GF-D8 (cell line): ENCODE measurements at places on chromosomes 2 and 18.

GRCh38 chr18:38616306-38616705 lies 1050.7 kb upstream of the CELF4 start:
- DNase-seq: no peak

DNA sequence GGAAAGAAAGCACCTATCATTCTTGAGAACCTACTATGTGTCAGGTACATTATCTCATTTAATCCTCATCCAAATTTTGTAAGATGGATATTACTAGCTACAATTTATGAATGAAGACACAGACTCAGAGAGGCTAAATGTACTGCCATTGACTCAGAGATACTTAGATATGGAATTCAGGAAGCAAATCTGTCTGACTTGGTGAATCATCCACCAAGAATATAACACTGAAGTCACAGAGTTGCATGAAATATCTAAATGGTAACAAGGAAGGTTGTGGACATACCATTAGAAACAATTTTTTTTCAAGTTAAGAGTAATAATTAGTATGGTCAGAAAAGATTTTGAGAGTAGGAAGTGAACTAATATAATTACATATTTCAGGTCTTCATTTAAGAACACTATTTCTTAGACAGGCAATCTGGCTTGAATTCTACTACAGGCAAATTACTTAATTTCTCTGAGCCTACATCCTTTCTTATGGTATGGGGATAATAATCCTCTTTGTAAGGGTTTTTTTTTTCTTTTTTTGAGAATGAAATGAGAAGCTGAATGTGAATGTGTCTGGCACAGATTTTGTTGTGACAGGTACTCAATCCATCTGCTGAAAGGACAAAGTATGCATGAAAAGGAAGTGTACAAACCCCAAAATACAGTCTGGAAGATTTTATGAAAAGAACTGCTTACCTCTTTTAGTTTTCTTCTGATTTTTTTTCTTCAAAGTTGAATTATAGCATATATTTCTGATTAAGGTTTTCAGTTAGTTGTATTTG lies 14.8 kb upstream of the C2orf66 start:
- no peak for DNase-seq

- DNase-seq: no peak
Measured at GRCh38 chr2:96180521-96180920, 28.1 kb downstream of the STARD7 start.

DNA sequence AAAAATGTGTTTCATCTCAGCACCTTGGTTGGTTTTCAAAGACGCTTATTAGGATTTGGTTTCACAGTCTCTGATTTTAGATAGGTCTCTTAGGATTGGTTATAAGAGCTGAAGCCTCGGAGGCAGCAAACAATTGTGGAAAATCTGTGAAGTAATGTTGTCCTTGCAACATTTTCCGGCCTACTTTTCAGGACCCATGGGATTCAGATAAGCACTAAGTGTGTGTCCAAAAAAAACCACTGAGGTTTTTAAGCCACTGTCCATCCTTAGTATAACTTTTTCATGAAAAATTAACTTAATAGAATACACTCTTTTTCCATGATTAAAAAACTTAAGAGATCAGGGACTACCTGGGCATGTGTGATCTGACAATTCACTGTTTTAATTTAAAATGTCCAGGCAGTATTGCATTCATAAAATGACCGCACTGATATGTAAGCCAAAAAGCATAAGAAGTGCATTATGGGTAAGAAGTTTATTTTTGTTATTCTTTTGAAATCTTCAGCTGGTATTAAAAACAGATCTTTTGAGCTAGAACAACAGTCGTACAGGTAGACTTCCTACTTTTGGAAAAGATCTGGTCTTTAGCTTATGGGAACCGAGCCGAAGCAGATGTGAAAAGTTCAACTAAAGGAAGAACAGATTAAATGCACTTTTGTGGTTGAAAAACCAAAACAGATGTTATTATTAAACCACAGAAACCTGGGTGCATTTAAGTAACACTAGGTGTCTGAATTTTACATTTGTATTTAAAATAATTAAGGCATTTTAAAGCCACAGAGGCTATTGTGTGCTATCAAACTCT lies 479.4 kb upstream of the ZEB2 start:
- no peak for DNase-seq

- no peak for DNase-seq
Measured at GRCh38 chr18:29383311-29384273, 1206.7 kb upstream of the CDH2 start.

DNA sequence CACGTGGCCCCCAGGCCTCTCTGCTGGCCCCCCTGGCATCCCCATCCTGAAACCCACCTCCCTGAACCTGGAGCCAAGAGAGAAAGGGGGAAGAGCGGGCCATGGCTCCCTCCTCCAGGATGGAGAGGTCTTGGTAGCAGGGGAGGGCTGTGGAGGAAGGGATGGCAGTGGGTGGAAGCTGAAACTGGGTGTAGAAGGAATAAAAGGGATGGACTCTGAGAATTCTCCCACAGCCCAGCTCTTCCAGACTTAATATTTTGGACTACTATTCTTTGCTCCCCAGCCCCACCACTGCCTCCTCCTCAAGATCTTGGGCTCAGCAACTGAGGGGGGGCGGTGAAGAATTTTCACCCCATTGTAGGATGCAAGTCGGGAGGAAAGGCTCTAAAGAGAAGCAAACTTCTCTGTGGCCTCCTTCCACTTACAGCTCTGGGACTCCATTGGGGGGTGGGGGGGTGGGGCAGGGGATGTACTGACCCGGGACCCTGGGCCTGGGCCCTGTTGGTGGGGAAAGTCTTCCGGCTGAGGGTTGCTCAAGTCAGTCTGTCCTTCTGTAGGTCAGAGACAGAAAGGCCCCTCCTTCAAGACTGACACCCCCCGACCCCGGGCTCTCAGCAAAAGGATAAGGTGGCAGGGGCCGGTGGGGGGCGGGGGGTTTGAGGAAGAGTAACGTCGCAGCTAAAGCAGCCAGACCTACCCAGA lies 501 bp downstream of the TNS1 start:
- no peak for DNase-seq

DNA sequence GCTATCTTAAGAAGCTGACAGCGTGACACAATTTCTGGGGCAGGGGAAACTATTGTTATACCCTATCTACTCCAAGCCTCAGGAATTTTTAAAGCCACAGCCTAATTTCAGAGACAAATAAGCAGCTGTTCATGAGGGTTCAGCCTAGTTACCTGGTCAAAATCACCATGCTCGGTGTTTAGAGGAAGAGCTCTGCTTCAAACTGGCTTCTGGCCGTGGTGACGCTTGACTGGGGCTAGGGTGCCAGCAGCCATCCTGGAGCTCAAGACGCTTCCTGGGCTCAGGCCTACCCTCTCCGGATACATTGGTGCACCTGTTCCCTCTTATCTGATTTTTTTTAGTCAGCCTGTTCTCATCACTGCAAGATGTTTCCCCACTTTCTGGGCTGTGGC lies 41.7 kb downstream of the FRZB start:
- DNase-seq: no peak

DNA sequence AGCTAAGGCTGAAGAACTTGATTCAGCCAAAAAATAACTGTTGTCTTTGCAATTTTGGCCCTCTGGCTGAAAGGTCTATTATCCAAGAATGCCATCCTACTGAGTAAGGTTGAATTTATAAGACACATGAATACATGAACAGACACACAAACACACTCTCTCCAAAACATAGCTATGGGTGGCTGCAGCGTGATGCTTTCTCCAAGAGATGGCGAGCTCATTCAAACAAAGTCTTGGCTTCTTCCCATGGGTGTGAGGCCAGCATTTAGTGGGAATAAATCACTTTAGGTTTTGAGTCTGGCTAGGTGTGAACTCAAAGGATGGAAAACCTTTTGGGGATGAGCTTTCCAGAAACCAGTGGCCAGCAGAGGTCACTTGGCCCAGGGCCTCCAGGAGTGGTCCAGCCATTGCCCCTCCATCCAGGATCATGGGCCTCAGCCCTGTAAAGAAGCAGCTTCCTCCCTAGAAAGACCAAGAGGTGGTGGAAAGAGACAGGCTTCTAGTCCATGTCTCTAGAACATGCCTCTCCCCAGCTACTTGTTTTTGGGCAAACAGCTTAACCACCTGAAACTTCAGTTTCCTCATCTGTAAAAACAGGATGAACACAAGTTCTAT lies 11.0 kb upstream of the OSR1 start:
- DNase-seq: no peak

GRCh38 chr2:177629357-177630024 lies 236.9 kb downstream of the AGPS start:
- DNase-seq: no peak

- DNase-seq: no peak
Measured at GRCh38 chr18:24876266-24876665, 415.8 kb downstream of the HRH4 start.

- no peak for DNase-seq
Measured at GRCh38 chr2:190088917-190089316, 26.4 kb upstream of the MSTN start.

DNA sequence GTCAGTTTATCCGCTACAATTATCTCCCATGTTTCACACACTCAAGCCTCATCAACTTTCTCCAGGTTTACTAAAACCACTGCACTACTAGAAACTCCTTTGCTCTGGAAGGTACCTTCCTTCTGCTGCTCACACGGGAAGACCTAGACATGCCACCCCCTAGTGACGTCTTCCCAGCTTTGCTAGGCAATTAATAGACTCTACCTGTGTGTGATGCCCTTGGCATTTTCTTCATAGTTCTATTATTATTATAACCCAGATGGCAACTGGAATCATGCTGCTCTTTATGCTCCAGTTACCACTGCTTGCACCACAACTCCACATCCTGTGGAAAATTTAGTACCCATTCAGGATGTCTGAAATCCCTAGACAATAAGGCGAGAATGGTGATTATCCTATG lies 42.4 kb downstream of the CACNB4 start:
- no peak for DNase-seq

DNA sequence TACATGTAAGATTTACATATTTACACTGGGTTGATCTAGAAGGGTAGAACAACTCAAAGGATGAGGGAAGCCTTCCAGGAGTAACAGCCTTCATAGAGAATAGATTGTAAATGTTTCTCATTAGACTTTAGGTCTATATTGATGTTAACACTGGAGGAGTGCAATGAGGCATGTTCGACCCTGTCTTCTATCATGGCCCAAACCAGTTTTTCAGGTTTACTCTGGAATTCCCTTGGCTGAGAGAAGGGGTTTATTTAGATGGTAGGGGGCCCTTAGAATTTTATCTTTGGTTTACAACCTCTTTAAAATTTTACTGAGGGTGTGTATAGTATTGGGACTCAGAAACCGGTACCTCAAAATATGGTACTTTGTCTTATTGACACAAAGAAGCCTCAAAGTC lies 634.9 kb upstream of the PIK3C3 start:
- DNase-seq: no peak

DNA sequence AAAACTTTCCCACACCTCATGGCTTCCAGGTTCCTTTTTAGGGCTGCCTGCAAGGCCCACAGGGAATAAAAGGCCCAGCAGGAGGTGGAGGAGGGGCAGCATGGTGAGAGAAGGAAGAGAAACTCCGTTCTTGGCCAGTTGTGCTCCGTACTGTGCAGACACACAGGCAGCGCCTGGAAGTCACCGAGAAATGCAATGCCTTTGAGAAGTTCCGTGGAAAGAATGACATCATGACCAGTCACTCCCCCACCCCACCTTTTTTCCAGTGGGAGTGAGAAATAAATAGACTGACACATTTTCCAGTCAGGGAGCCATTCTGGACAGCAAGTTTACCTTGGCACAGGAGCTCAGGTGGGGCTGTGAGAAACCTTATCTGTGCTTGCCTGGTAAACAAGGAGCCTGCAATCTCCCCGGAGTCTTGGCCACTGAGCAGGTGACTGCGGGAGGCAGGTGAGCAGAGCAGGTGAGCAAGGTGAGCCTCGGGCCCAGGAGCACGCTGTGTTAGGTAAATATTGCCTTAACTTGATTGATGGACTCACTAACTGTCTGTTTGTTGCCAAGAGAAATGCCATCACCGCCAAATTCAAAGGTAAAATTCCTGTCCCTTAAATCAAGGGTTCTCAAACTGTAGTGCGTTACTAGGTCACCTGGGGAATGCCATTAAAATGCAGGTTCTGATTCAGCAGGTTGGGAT lies 13.5 kb upstream of the LBH start:
- DNase-seq: no peak

- DNase-seq: no peak
Measured at GRCh38 chr18:36576339-36576738, 252.5 kb downstream of the TPGS2 start.

DNA sequence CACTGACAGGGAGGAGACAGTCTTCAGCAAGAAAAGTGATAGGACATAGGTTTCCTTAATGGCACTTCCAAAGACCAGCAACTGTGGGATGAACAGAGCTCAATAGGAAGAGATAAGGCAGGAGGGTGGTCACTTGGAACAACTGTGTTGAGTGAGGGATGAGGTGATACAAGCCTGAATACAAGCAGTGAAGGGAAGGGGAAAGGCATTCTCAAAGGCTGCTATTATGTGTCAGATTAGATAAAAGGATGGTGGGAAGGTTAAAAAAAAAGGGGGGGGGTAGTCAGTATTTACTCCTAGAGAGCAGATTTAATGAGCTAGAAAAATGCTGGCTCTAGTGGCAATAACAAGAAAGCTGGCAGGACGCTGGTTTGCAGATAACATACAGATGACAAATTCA lies 25.7 kb downstream of the CCBE1 start:
- no peak for DNase-seq

- DNase-seq: no peak
Measured at GRCh38 chr2:288758-289361, 969 bp upstream of the ALKAL2 start.

- DNase-seq: no peak
Measured at GRCh38 chr2:170298115-170298514, 120.2 kb downstream of the MYO3B start.

DNA sequence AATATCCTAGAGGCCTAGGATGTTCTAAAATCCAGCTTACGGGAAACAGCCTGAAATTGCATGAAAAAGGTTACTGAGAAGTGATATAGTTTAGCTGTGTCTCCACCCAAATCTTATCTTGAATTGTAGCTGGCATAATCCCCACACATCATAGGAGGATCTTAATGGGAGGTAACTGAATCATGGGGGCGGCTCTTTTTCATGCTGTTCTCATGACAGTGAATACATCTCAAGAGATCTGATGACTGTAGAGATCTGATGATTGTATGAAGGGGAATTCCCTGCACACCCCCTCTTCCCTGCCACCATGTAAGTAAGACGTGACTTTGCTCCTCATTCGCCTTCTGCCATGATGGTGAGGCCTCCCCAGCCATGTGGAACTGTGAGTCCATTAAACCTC lies 385.6 kb upstream of the ID2 start:
- no peak for DNase-seq

DNA sequence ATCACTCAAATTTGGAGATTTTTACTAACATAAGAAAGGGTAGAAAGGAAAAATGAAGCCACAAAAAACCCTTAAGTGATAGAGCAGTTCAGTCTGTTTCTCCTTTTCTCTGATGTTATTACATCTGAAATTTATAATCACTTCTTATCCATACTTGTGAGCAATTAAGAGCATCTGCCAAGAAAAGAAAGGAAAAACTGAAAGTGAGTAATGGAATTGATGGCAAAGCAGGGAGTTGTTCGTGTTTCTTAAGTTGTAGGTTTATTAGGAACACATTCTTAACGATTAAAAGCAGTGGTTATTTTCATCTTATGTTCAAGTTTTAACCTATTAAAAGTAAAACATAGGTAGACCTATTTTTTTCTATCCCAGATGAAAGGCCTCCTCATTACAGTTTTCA lies 277.7 kb downstream of the RND3 start:
- no peak for DNase-seq

GRCh38 chr2:5945742-5946141 lies 253.6 kb downstream of the SOX11 start:
- DNase-seq: no peak

GRCh38 chr2:235952714-235953113 lies 215.5 kb downstream of the GBX2 start:
- DNase-seq: no peak

- no peak for DNase-seq
Measured at GRCh38 chr18:62436636-62437234, 86.1 kb upstream of the ZCCHC2 start.

- DNase-seq: no peak
Measured at GRCh38 chr18:11260961-11261461, 111.6 kb upstream of the PIEZO2 start.
